ENCODE measurements at places on chromosomes 11 and 22. TPM values are rescaled to one million over a fixed set of nuclear protein-coding genes. Genes with fewer than 3 reads are reported as not detected.

The SC5D gene
- total RNA-seq, result 34.9 TPM

The CELSR1 gene
- 2.0 TPM for total RNA-seq

The MYRF gene
- 1.2 TPM for total RNA-seq

The XKR3 gene
- not detected for total RNA-seq

The OR4C5 gene
- total RNA-seq, result not detected

The C1QTNF4 gene
- 11.2 TPM for total RNA-seq

The VSIG10L2 gene
- not detected for total RNA-seq

The SUSD2 gene
- 9.6 TPM for total RNA-seq

The CCDC157 gene
- 1.0 TPM for total RNA-seq

The TTC36 gene
- total RNA-seq, result 2.9 TPM

The SF3B2 gene
- total RNA-seq, result 149 TPM

The PHOX2A gene
- total RNA-seq, result not detected

The LDHAL6A gene
- not detected for total RNA-seq

The MS4A6A gene
- total RNA-seq, result 80.0 TPM

The FAM89B gene
- 55.3 TPM for total RNA-seq

The ARFGAP2 gene
- total RNA-seq, result 180 TPM

The WNT11 gene
- 14.2 TPM for total RNA-seq

The PLEKHA7 gene
- total RNA-seq, result 56.7 TPM

The VPREB1 gene
- total RNA-seq, result not detected

The CAPN5 gene
- 20.3 TPM for total RNA-seq

The OSM gene
- 1.4 TPM for total RNA-seq

The SYCE3 gene
- not detected for total RNA-seq

The TLCD5 gene
- 8.4 TPM for total RNA-seq

The APOBEC3C gene
- 11.1 TPM for total RNA-seq

The CLMP gene
- 82.5 TPM for total RNA-seq

The ELFN2 gene
- 3.5 TPM for total RNA-seq
